ENCODE measurements at places on chromosomes 12 and 14. TPM values are rescaled to one million over a fixed set of nuclear protein-coding genes. Genes with fewer than 3 reads are reported as not detected.

GRCh38 chr12:65822732-65823512, 1.4 kb upstream of the HMGA2 start:
- DNase-seq: peak; percentile 91
- H3K36me3 ChIP-seq: no peaks in the 10 kb centered on the region
- peaks cover 14% of the 10 kb centered on the region for H3K4me1 ChIP-seq
- no peaks in the 10 kb centered on the region for H3K27me3 ChIP-seq

- H3K27ac ChIP-seq: no peak overlapping the region
- H3K4me1 ChIP-seq: no peaks in the 10 kb centered on the region
- no peak for DNase-seq
- H3K36me3 ChIP-seq: peaks cover 5% of the 10 kb centered on the region
- H3K4me3 ChIP-seq: no peak overlapping the region
Observed at GRCh38 chr14:45185100-45185814, 49.5 kb downstream of the FANCM start.

Gene KCNJ8
- not detected for total RNA-seq

Gene GPHB5
- total RNA-seq: not detected
